ENCODE measurements at places on chromosomes 4 and X.
A peak's percentile ranks its signal among the peaks of the same experiment; 100 is the strongest.

DNA sequence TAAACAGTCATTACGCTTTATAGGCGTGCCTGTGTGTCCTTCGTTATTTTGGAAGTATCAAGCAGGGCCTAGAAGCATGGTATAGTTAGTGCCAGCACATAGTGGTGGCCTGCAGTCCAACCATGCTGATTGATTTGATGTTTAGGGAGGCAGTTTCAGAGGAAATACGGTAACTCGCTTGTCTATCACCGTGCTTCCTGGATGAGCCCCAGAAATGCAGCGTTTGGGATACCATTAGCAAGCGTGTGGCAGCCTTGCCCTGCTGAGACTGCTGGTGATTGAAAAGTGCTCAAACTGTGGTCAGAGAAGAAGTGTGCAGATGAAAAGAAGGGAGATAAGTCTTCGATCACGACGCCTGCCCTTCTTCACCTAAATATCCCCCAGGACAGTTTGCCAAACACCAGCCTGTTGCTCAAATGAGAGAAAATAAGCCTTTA, 158.4 kb downstream of the CHIC2 start:
- ATAC-seq = no peak

DNA sequence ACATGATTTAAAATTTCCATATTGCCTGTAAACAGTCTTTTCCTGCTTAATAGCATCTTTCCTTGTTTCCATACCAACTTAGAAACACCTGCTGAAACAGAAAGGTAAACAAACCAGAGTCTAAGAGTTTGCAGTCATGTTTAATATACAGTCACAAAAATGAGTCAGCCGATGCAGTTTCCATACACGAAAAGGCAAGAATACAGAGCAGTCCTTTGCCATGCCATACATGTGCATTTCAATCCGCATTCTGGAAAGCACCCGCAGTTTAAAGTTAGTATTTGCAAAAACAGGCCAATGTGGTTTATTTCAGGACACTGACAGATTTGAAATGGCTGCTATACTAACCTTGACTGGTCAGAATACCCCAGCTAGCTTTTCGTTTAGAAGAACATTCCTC, 32.1 kb downstream of the ASB5 start:
- ATAC-seq = no peak

- no peak for ATAC-seq
Measured at GRCh38 chr4:71195924-71196323, 142.9 kb upstream of the SLC4A4 start.

DNA sequence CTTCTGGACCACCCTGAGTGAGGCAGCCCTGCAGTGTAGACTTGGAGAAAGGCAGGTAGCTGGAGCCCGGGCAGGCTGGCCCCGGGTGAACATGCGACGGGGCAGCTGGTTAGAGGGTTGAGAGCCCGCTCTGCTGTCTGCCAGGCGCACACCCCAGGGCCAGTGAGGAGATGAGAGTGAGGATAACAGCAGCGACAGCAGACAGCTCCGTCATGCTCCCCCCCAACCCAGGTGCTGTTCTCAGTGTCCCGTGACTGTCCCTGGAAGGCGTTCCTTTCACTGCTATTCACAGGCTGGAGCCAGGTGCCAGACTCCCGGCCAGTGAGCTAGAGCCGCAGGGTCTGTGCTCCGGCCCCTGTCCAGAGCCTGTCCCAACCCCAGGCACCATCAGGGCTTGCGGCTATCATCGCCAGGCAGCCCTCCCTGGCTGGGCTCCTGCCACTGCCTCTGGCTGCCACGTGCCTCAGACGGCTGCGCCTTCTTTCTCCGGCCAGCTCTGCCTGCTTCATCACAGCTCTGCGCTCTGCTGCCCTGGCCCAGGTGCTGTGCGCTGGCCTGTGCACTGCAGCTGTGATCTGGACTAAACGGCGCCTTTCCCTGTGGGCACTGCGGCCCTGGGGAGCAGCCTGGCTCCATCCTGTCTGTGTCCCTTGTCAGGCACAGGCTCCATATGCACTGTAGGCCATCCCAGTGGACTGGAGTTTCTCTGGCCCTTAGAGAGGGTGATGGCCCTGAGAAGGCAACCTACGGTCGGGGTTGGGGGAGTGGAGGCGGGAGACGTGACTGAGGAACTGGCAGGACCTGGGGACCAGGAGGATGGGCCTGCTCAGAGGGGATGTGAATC, 19.8 kb downstream of the NSG1 start:
- ATAC-seq = no peak

DNA sequence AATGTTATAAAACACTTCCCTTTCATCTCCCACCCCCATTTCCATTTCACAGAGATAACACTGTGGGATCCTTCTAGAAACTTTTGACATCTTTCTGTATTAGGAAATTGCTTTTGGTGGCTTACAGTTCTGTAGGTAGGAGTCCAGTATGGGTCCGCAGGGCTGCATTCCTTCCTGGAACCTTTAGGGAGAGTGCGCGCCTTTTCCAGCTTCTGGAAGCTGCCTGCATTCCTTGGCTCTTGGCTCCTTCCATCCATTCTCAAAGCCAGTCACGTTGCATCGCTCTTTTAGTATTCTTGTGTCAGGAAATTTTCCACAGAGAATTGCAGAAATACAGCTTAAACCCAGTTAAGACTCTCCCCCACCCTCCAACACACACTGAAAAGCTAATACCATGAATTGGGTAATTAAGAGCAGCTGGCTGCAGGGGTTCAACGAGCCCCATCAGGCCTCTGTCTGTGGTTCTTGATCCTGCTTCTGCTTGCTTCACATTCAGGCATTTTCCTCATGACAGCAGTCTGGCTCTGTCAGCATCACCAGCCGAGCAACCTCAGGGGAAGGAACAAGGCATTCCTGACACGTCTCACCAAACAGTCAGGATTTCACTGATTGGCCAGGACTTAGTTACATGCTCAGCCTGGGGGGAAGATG, 48.8 kb downstream of the SEPTIN11 start:
- no peak for ATAC-seq

DNA sequence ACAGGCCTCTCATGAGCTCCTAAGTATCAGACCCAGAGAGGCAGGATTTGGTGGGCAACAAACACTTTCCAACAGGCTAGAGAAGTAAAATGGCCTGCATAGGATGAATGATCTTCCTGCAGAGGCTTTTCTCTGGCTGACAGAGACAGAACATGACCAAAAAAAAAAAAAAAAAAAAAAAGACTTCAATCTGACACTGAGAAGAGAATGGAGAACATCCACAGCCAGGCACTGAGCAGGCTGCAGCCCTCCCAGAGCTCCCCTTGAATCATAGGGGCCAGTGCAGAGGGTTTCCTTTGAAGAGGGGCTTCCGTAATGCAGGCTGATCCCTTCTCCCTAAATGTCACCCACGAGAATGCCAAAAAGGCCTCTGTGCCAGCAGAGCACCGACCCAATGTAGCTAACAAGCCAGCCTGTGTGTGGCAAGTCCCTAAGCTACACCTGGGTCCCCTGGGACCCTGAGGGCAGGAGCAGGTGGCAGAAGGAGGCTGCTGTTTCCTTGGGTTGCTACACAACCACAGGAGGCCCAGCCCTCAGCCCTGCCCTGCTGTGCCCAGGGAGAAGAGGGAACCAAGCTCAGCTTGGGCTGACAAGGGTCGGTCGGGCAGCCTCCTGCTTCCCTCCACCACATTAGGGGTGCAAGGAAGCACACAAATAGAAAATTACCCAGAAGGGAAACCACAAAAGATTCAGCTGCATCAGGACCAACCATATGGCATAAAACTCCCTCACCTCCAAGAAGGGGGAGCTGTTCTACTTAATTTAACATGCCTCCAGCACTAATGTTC, 55.6 kb downstream of the MAP7D2 start:
- ATAC-seq = peak; percentile 38

GRCh38 chr4:120055162-120055561, 11.5 kb downstream of the MAD2L1 start:
- no peak for ATAC-seq

GRCh38 chrX:12060489-12061260, 77.6 kb upstream of the FRMPD4 start:
- no peak for ATAC-seq

DNA sequence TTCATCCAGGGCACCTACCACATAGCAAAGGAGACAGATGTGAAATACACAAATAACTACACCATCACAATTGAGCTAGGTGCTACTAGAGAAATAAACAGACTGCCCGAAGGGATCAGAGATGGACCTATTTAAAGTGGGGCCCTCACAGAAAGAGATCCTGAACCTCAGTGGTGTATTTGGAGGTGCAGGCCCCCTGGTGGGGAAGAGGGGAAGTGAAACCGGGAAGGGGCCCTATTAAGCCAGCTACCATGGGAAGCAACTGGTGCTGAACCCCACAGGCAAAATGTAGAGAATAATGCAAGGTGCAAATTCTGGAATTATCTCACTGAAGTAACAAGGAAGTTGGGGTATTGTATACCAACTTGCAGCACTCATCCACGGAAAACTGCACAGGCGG, 78.6 kb upstream of the FAM9A start:
- ATAC-seq = no peak

- no peak for ATAC-seq
Measured at GRCh38 chrX:148815218-148815961, 315.0 kb downstream of the AFF2 start.

- ATAC-seq = no peak
Measured at GRCh38 chr4:37687194-37687562, 1.0 kb upstream of the RELL1 start.

DNA sequence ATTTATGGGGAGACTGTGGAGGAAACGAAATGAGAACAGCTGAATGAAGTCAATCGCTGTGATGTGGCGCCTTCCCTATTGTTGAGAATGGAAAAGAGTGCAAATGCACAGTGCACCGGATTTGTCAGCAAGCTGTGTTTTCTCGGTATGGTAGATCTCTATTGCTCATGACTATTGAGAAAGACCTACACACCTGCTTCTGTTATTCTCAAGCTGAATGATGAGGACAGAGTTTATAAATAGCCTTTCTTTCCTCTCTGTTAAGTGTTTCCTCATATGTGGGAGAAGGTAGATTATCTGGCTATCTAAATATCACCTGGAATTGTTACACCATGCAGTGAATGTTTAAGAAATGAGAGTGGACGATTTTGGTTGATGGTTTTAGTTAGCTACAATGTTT, 650.7 kb downstream of the IL1RAPL1 start:
- no peak for ATAC-seq

GRCh38 chr4:58732973-58733372, 1622.8 kb upstream of the IGFBP7 start:
- no peak for ATAC-seq

GRCh38 chrX:109886122-109886761, 116.7 kb upstream of the TMEM164 start:
- no peak for ATAC-seq

DNA sequence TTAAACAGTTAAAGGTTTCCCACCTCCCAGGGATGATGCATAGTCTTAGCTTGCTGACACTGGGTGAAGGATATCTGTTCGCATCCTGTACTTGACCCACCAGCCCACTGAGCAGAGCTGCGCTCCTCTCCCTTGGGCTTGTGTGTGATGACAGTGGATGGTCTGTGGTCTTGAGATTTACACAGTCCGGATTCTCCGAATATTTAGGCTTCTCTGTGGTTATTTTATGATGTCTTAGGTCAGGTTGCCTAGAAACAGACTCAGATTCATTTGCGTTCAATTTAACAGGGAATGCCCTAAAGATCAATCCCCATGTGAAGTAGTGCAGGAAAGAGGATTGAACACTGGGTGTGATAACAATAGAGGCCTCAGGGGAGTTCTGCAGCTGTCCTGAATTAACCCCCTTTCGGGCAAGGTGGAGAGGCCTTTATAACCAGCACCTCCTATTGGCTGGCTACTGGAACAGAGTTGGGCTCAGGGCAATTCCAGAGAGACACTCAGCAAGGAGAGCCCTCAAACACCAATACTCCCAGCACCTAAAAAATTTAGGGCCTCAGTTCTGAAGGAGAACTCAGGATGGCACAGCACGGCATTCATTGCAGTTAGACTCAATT, 653.2 kb upstream of the GALNT7 start:
- no peak for ATAC-seq

- no peak for ATAC-seq
Measured at GRCh38 chr4:98838977-98839618, 89.8 kb downstream of the EIF4E start.

Data from activated CD4-positive, CD25-positive, alpha-beta regulatory T cell treated with anti-CD3 and anti-CD28 coated beads, Interleukin-2, amount 50 U/mL, for 24 hours (primary cell).